Right ventricle myocardium inferior (tissue), 1 donor: ENCODE measurements at places on chromosomes 7 and 10.

DNA sequence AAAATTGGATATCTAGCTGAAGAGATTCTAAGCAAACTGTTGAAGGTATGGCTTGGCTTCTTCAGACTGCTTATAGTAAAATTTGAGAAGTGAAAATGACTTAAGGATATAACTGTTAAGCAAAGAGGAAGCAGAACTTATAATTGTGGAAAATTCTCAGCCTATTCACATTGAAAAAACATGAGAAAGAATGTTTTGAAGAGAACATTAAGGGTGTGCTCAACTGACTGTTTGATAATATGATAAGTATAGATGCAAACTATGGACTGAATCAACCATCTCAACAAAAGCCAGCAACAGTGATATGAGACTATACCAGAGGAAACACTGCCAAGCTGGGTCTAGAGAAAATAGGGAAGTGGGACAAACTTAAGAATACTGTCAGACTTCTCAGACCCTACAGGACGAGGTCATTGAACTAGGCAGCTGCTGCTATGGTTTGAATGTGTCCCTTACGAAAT lies 133.1 kb upstream of the PPP1R3A start:
- no peak for DNase-seq

GRCh38 chr7:25454562-25455041 lies 226.3 kb upstream of the NPVF start:
- peak; percentile 53 for DNase-seq

DNA sequence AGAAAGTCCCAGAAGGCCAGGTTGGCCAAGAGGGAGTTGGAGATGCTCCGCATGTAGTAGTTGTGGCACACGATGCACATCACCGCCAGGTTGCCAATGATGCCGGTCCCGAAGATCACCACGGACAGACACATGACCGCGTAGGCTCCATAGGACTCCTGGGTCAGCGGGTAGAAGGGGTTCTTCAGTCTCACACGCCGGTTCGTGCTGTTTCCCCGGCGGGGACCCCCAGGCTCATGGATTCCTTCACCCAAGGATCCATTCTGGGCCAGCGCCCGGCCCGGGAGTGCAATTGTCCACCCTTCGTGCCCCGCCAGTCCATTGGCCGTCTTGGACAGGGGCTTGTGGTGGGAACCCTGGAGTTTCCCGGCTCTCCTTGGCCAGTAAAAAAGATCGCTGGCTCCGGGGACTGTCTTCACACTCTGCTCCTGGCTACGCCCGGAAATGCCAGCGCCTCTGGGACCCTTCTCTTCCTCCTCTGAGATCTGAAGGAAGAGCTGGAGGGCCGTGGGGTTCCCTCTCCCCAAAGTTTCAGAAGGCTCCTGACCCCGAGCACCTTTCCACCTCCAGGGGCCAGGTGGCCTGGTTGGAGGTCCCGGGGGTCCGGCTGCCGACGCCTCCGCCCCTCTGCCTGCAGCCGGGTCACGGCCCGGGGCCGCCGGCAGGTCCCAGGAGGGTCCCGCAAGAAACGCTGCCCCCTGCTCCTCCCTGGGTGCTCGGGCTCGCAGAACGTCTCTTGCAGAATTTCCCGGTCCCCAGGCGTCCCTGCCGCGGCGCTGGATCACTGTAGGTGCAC lies 1.3 kb downstream of the GPR37 start:
- DNase-seq: peak; percentile 48

GRCh38 chr7:100008525-100008924 lies 6.9 kb upstream of the ZKSCAN1 start:
- DNase-seq: no peak

DNA sequence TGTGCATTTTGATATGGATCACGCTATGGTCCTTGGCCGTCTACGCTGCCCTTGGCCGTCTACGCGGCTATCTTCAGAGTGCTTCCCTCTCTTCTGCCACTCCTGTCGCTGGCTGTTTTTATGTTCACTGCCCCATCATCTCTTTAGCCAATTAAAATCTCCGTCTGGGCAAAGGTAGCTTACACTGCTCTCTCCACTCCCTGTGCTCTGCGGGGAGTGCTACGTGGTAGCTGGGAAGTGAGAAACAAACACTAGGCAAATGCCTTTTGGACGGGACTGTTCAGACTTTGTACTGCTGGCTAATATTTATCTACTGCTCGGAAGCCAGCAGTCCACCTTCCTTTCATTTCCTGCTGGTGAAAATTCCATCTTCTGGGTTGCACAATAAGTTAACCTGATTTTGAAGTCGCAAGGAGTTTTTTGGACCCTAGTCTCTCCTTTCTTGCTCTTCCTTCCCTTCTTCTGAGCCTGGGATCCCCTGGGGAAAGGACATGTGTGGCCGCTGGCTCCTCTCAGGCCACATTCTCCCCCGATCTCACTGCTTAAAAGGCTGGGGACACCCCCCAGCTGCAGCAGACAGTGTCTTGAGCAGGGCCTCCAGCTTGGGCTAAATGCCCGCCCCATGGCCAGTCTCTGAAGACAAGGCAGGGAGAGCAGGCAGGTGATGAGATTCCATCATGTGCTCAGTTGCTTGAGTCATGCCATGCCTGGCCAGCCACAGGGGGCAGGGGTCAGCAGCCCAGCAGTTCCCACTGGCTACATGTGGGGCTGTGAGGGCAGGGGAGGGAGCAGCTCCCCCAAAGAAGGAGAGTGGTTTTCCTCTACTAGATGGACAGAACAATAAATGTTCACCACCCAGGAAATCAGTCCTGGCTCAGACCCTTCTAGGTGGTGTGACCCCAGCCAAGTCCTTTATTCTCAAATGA lies 25.5 kb upstream of the RBM33 start:
- no peak for DNase-seq

- no peak for DNase-seq
These were observed 36.1 kb upstream of the PRSS37 start for GRCh38 chr7:141877365-141877764.

DNA sequence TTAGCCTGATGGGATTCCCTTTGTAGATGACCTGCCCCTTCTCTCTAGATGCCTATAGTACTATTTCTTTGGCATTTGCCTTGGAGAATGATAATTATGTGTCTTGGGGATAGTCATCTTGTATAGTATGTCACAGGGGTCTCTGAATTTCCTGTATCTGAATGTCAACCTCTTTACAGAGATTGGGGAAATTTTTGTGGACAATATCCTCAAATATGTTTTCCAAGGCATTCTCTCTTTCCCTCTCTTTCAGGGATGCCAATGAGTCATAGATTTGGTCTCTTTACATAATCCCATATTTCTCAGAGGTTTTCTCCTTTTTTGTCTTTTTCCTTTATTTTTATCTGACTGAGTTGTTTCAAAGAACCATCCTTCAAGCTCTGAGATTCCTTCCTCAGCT lies 99.4 kb downstream of the CTNNA3 start:
- no peak for DNase-seq

DNA sequence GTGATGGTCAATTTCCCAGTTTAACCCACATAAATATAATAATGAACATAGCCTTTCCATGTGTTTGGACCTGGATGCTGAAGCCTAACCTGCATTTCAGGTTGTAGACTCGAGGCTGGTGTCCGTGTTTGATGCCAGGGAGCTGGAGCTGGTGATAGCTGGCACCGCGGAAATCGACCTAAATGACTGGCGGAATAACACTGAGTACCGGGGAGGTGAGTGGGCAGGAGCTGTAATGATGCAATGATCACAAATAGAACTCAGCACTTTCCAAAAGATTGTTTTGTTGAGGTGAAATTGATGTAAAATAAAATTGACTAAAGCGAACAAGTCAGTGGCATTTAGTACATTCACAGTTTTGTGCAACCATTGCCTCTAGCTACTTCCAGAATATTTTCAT lies 30.8 kb upstream of the STK17A start:
- no peak for DNase-seq

- no peak for DNase-seq
These were observed 165.2 kb downstream of the FANK1 start for GRCh38 chr10:126061526-126061925.

DNA sequence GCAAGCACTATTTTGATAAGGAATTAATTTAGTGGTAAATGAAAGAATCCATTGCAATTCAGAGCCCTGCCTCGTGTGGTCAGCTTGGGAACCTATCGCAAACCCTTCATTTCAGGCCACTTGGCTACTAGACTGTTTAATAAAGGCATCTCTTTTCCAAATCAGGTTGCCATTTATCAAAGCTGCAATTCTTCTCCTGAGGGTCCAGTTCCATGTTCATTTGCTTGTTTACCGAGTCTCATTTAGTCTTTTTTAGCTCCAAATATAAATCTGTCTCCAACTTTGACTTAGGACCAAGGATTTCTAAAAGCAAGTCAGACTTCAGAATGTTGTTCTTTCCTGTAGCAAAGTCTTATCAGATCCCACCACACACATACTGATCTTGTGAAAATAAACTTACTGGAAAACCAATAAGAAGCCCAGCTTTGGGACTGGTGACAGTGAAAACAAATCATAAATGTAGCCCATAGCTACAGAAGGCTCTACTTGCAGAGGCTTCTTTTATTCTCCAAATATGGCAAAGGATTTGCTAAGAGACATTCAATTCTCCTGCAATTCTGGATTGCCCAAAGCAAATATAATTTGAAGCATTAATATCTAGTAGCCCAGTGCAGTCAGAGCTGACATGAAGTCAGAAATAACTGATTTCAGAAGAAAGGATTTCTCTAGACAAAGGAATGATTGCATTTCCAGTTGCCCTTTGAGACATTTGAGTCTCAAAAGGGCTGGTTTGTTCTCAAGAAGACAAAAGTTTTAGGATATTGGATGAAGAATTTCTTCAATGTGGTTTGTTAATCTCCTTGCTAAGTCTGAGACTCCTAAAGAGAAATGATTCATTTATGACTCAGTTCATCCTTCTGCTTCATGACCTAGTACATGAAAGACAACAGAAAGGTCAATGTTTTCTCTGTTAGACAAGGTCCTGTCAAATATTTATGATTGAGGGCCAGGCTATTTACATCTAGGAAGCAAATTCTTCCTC lies 28.0 kb downstream of the PPP1R3C start:
- no peak for DNase-seq

DNA sequence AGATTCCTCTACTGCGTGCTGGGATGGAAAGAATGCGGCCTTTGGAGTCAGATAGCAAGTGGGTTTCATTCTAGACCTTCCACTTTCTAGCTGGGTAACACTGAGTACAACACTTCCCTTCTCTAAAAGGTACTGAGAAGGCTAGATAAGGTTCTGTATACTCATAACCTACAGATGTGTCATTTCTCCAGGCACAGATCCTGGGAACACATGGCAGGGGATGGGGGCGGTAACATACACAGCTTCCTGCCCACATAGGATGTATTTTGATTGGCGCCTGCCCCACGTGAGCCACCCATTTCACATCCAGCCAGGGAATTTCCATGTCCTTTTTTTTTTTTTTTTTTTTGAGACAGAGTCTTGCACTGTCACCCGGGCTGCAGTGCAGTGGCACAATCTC lies 31.8 kb downstream of the KLRG2 start:
- DNase-seq: no peak

- DNase-seq: no peak
These were observed 199.7 kb upstream of the MAGI2 start for GRCh38 chr7:79653136-79653631.

GRCh38 chr10:116827214-116827671 lies 22.1 kb upstream of the ENO4 start:
- DNase-seq: no peak

- no peak for DNase-seq
These were observed 53.0 kb upstream of the INSIG1 start for GRCh38 chr7:155244675-155245074.

GRCh38 chr7:31096198-31096876 lies 44.2 kb downstream of the ADCYAP1R1 start:
- no peak for DNase-seq

- no peak for DNase-seq
These were observed 10.7 kb downstream of the HBP1 start for GRCh38 chr7:107179326-107180164.

DNA sequence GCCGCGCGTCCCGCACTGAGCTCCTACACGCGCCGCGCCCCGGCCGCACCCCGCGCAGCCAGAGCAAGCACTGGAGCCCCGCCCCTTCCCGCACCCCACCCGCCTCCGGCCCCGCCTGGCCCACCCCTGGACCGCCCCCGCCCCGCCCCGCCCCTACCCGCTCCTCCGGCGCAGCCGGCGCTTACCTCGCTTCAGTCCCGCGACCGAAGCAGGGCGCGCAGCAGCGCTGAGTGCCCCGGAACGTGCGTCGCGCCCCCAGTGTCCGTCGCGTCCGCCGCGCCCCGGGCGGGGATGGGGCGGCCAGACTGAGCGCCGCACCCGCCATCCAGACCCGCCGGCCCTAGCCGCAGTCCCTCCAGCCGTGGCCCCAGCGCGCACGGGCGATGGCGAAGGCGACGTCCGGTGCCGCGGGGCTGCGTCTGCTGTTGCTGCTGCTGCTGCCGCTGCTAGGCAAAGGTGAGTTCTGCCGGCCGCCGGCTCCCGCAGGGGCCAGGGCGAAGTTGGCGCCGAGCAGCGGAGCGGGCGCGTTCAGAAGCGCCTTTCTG lies at the start of gene RET:
Gene RET (plus strand): TSS at position 194 of the 545 bp plus-strand sequence. CDS start 190 bp downstream, at position 384.
- DNase-seq: peak; percentile 56

DNA sequence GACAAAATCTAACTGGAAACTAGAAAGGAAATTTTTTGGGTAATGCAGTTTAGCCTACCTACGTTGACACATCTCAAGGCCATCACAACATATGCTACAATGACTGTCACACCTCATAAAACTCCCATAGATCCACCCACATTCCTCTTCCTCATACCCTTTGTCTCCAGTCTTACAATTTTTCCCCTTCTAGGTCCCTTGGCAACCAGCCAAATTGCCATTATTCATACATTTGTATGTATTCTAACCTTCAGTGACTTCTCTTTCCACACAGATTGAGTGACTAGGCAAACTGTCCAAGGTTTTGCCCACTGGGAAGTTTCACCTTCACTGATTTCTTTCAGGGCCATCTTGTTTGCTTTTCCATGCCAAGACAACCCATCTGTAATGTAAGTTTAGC lies 100.5 kb upstream of the TPK1 start:
- DNase-seq: no peak

GRCh38 chr10:97200616-97201015 lies 14.9 kb upstream of the SLIT1 start:
- DNase-seq: no peak

DNA sequence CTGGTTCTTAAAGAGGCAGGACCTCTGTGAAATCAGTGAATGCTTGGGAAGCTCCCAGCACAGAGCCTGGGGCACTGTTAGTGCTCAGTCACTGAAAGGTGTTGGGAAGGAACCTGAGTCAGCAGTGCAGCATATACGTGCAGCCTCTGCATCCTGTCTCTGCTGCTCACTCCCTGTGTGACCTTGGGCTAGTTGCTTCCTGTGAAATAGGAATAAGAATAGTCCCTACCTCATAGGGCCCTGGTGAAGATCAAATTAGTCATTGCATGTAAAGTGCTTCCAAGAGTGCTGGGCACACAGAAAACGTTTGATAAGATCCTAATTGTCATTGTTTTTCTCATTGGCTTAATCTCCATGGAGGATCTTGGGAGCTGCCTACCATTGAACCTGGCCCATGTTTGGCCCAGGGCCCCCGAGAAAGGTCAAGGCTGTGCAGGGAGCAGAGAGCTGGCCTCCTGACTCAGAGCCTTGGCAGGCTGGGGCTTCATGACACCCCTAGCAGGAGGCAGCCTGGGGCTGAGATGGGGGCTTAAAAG lies 73.3 kb upstream of the COL13A1 start:
- DNase-seq: no peak

GRCh38 chr7:29965030-29965429 lies 24.6 kb downstream of the SCRN1 start:
- DNase-seq: no peak

GRCh38 chr7:46256870-46257661 lies 336.0 kb upstream of the IGFBP3 start:
- no peak for DNase-seq

- no peak for DNase-seq
These were observed 37.8 kb downstream of the SFMBT2 start for GRCh38 chr10:7373039-7373438.

- no peak for DNase-seq
These were observed 693.1 kb downstream of the PARD3 start for GRCh38 chr10:34121781-34122622.

GRCh38 chr10:92848037-92848440 lies 281 bp upstream of the EXOC6 start:
- no peak for DNase-seq
